ENCODE measurements at places on chromosomes 13 and 19.

GRCh38 chr19:32012886-32013631 lies 332.4 kb upstream of the ZNF507 start:
- no peak for DNase-seq

GRCh38 chr13:72221276-72221962 lies 354.4 kb upstream of the DACH1 start:
- no peak for DNase-seq

DNA sequence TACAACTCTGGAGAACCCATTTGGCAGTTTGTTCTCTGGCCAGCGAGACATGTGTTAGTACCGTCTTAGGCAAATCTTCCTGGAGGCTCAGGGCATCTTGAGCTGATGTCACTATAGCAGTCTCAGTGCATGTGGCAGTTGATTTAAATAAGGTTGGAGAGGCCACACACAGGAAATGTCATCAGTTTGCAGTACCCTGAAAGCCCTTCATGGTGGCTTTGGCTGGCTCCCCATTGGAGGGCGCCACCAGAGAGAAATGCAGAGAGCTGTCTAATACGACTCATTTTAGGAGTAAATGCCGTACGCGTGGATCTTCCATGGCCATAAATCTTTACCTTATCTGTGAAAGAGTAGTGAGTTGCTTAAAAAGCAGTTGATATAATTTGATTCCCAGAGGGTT lies 163.1 kb downstream of the STK24 start:
- DNase-seq, result no peak

GRCh38 chr13:53415135-53415534 lies 386.5 kb downstream of the OLFM4 start:
- DNase-seq, result no peak

- no peak for DNase-seq
Measured at GRCh38 chr19:41888926-41889325, 5.9 kb downstream of the ARHGEF1 start.

- DNase-seq, result no peak
Measured at GRCh38 chr13:105894697-105895096, 640.8 kb downstream of the EFNB2 start.

GRCh38 chr13:99151516-99151915 lies 49.1 kb upstream of the UBAC2 start:
- DNase-seq, result no peak

DNA sequence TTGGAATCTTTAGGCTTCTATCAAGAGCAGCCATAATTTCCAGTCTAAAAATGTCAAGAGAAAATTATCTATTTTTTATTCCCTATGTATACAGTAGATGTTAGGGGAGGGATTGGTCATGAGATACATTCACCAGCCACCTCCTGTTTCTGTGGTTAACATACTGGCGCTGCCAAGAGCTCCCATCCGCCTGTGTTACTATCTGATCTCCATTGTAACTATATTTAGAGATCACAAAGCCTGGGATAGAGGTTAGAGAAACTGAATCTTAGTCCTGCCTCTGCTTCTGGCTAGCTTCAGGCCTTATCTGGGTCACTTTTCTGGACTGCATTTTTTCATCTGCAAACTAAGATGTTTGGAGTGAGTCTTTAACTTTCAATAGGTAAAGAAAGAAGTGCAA lies 46.3 kb downstream of the POLR1D start:
- DNase-seq, result no peak

DNA sequence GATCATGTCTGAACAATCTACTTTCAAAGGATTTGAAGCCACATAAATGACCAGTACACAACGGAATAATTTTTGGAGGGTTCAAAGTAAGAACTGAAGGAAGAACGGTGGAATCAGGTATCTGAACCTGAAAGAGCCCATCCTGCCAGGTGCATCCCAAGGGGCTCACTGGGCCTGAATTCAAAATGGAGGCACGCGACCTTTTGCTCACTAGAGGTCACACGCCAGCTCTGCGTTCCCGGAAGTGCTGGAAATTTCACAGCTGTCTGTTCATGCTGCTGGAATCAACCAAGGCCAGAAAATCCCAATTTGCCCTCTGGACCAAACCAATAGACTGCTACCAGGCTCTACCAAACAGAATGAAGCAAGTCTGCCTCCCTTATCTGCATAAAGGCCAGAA lies 4.2 kb upstream of the RASA3 start:
- DNase-seq, result no peak

DNA sequence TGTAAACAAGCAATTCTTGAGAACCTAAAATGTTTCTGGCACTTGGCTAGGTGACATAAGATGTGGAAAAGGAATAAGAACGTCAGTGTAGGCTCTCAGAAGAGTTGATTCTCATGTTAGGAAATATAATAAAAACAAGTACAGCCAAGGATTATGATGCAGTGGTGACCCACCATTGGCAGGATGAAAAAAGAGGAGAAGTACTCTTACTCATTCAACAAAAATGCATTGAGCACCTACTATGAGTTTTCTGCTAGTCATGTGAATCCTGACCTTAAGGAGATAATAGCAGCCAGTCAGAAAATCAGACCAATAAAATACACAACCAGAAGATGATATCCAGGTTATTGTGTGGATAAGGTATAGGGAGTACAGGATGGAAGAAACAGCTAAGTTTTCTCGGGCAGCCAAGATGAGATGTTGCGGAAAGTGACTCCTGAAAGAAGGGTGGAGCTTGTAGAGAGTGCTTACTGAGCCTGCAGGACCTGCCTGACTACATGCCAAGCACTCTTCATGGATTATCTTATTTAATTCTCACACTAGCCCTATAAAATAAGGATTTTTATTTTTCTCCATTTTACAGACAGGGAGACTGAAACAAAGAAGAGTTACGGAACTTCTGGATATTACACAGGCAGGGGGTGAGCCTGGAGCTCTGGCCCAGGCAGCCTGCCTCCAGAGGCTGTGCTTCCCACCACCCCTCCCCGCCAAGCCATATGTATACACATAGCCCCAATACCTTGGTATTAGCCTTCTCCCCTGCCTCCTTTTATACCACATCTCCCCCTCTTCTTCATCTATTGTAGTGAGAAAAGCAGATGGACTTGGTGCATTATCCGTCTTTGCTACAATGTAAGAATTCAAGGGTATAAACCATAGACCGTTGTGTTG lies 58.0 kb downstream of the TGDS start:
- DNase-seq, result no peak

DNA sequence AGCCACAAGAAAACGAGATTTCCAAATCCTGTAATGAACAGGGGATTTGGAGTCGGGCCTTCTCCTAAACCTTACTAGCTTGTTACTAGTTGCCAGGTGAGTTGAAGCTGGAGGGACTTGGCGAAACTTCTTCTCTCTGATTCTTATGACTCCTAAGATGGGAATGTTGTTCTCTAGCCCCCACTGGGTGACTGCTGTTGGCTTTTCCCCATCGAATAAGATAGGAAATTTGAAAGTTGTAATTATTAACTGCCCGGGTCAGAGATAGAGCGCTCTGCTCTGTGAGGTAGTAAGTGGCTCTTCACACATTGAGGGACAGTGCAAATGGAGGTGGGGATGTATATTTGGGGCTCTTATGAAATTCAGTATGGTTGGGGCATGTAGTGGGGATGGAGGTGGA lies 111.2 kb upstream of the MBNL2 start:
- no peak for DNase-seq

- DNase-seq, result no peak
Measured at GRCh38 chr13:106522112-106522705, 13.3 kb downstream of the EFNB2 start.

DNA sequence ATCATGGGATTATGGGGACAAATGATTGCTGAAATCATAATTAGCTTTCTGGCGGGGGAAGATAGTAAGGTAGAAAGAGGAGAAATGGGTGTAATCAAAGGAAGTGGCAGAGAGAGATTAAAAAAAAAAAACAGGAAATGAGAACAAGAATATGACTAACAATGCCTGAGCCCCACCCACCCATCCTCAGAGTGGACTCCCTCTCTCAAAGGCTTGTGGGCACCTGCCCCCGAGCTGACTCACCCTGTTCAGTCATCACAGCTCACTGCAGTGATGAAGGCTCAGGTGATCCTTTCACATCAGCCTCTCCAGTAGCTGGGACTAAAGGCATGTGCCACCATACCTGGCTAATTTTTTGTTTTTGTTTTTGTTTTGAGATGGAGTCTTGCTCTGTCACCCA lies 26.4 kb upstream of the TPT1 start:
- peak; percentile 39 for DNase-seq

DNA sequence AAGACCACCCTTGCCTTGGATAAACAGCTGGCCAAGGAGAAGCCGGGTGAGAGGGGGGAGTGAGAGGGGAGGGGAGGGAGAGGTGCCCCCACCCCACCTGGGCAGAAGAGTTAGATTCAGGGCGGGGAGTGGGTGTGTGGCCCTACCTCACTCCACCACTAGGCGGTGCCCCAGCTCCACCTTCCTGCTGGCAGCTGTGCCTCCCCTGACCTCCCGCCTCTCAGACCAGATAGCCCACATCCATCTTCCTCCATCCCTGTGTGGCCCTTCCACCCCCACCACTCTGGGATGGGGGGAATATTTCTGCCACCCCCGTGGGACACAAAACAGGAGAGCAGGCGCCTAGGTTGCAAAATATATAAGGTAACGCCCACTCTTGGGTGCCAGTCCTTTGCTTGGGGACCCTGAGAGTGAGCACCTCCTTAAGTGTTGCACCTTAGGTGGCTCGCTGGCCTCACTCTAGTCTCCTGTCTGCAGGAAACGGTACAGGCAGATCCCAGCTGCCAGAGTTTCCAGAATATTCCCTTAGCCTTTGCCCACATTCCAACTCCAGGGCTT lies 13.8 kb upstream of the EHD2 start:
- no peak for DNase-seq

DNA sequence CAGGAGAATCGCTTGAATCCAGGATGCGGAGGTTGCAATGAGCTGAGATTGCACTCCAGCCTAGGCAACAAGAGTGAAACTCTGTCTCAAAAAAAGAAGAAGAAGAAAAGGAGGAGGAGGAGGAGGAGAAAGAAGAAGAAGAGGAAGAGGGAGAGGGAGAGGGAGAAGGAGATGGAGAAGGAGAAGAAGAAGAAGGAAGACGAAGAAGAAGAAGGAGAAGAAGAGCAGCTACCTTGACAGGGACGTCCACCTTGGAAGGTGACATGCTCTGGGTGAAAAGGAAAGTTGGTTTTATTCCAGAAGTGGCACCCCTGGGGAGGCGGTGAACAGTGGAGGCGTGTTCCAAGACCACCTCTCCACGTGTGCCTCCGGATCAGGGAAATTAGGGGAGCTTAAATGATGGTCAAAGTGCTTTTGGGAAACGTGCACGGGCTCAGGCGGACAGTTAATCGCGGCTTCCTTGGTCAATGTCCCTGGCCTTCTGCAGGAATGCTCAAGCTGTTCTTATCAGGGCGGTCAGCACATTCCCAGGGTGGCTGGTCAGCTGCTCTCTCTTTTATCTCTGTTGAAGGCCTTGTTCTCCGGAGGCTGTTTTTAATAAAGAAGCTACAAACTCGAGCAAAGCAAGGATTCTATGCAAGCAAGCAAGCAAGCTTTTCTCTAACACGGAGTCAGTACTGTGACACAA lies 78.9 kb upstream of the PEG3 start:
- no peak for DNase-seq

- DNase-seq, result no peak
Measured at GRCh38 chr19:45322311-45322710, 364 bp downstream of the CKM start.

GRCh38 chr13:51557875-51558612 lies 26.2 kb upstream of the WDFY2 start:
- DNase-seq, result peak; percentile 62

DNA sequence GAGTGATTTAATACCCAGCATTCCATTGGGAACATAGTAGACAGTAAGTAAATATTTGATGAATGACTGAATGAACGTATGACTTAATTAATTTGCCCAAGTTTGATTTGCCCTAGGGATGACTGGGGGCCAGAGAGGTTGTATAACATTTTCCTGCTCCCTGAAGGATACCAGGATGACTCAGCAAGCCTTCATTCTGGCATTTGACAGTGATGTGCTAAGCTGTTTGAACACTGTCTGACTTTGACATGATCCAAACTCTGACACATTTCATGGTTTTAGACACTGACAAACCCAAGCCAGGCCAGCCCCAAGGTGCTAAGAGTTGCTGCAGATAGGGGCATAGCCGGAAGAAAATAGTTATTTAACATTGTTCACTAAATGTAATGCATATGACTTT lies 53.4 kb upstream of the KLF12 start:
- DNase-seq, result no peak

DNA sequence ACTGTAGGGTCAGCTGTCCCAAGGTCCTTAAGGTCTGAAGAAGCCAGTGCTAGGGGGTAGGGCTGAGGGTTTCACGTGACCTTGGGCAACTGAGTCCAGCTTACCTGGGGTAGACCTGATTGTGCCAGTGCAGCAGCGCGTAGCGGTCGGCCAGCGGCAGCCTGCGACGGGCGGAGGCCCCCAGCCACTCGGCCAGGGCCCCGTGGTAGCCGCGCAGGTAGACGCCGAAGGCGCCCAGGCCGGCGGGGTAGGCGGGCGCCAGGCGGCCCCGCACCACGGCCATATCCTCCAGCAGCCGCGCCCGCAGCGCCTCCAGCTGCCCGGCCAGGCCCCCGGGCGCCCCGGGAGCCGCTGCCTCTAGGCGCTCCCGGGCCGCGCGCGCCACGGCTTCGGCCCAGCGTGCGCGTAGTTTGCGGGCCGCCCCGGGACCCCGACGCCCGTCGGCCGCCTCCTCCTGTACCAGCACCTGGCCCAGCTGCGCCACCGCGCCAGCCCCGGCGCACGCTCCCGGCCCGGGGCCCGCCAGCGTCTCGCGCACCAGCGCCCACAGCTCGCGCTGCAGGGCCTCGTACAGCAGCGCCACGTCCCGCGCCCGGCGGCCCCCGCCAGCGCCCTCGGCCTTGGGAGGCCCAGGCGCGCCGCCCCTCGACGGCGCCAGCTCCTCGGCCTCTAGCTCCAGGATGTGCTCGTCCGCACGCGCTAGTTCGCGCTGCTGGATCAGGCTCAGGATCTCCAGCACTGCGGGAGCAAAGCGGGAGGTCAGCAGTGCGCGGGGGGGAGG lies 10.9 kb downstream of the EXOC3L2 start:
- DNase-seq, result no peak

GRCh38 chr19:7678971-7679751 lies 1.5 kb upstream of the TRAPPC5 start:
- no peak for DNase-seq

GRCh38 chr13:49040872-49041271 lies 65.2 kb downstream of the FNDC3A start:
- no peak for DNase-seq

GRCh38 chr19:19297759-19298158 lies 22.6 kb downstream of the SUGP1 start:
- no peak for DNase-seq

All from fibroblast of skin of left biceps (primary cell).